ENCODE measurements at places on chromosomes 1 and 21.

GRCh38 chr1:53686965-53687267, 52.0 kb downstream of the GLIS1 start:
- DNase-seq: no peak

GRCh38 chr1:119874186-119874585, 22.1 kb downstream of the ADAM30 start:
- DNase-seq: no peak

DNA sequence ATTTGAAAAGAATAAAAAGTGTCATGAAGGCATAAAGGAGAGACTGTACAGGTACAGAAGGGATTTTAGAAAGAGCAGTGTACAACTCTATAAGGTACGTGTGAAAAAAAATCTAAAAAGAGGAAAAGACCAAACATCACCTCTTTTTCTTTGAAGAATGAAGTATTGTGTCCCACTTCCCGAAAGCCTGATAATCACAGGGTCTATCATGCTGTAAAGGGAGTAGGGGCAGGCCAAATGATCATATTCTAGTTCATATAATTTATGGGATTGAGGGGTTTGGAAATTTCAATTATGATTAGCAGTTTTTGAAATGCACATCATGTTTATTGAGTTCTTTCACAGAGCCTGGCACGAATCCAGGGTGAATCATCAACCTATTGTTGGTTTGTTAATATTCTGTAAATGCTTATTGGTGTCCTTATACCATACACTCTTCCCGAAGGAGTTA, 910 bp upstream of the RERE start:
- DNase-seq: no peak

DNA sequence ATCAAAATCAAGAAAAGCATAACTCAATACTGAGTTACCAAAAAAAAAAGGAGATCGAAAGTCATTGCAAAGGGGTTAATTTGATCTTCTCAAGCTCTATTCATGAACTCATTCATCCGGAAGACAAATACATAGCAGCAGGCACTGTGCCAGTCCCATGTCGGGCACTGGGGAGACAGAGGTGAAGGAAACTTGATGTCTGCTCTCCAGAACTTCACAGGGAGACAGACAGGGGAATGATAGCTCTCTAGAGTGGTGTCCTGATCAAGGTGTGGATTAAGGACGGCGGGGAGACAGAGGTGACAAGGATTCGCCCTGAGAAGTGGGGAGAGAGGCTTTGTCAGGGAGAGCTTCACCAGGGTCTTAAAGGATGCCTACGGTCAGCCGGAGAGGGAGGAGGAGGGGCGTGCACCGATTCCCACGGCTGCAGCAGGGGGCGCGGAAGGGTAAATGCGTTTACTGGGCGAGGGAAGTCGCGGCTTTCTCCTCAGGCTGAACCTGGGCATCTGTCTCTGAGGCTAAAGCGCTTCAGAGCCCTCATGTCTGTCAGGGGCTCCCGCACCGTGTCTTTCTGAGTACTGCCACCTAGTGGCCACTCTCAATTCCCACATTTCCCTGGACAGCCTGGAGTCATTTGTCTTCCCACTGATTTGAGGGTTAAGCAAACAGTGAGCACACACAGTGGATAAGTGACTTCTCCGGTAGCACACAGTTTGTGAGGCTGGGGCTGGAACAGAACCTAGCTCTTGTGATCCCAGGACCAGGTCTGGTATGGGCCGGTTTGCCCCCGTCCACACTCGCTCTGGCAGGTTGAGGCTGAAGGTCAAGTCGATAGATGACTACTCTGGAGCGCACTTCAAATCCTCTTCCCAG, 152.8 kb downstream of the TENT5C start:
- DNase-seq: peak; percentile 39

DNA sequence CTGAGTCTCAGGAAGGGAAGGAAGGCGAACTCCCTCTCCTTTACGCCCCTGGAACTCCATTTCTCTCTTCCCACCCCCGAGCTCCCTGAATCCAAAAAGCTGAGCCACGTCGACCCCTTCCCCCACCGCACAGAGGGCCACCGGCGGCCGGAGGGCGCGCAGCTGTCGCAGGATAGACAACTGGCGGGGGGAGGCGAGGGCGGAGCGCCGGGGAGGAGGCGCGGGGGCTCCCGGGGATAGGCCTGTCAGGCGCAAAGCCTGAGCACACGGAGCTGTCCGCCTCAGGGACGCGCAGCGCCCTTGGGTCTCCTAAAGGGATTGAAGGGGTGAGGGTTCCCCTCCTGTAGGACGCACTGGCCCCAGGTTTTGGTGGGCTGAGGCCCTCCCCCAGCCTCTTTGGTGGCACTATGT, 752 bp upstream of the ACTA1 start:
- no peak for DNase-seq

GRCh38 chr1:181134543-181135436, 46.3 kb downstream of the IER5 start:
- DNase-seq: no peak

- DNase-seq: no peak
Observed at GRCh38 chr1:164830628-164831027, 271.6 kb downstream of the PBX1 start.

GRCh38 chr1:25701030-25701785, 84.6 kb downstream of the MAN1C1 start:
- DNase-seq: no peak

- no peak for DNase-seq
Observed at GRCh38 chr1:46136711-46137110, 4.3 kb upstream of the PIK3R3 start.

DNA sequence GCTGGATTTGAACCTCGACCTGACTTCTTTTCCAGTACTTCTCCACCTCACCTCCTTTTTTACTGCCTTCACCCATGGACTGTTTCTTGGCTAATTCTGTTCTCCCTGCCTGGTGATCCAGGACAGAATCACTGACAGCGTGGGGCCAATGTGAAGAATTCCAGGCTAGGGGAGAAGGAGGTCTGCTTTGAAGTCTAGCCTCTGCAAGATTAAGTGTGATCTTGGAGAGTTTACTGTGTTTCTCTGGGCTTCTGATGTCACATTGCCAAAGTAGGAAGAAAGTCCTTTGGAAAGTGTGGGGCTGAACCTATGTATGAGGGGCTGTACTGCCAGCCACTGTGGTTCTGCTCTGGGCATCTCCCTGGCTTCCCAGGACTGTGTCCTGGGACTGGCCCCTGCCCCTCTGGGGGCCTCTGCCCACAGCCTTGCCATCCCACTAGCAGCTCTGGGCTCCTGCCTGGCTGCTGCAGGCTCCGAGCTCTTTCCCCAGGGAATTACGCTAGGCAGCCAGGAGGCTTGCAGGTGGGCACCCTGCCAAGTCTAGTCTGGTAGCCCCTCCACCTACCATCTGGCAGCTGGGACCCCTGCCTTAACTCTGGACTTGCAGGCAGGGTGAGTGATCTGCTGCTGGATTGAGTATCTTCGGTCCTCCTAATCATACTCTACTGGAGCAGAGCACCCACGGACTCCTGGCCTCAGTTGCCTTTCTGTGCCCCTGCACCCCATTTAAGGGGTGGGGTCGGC, 52.2 kb downstream of the YARS1 start:
- no peak for DNase-seq

Data from activated T-helper 1 cell treated with anti-CD3 and anti-CD28 coated beads, Interleukin-2, amount 50 U/mL, for 16 hours (primary cell).